Esophagus squamous epithelium (tissue), 5 donors: ENCODE measurements at places on chromosomes 16 and 17. TPM values are rescaled to one million over a fixed set of nuclear protein-coding genes. Genes with fewer than 3 reads are reported as not detected.

- DNase-seq: no peak
Observed at GRCh38 chr16:60541535-60541934, 1494.7 kb downstream of the CDH8 start.

GRCh38 chr17:2023692-2024571, 1.2 kb downstream of the RTN4RL1 start:
- no peak for DNase-seq

KRT40 gene
- total RNA-seq: not detected

RND2 gene
- 0.30 TPM for total RNA-seq

DNA sequence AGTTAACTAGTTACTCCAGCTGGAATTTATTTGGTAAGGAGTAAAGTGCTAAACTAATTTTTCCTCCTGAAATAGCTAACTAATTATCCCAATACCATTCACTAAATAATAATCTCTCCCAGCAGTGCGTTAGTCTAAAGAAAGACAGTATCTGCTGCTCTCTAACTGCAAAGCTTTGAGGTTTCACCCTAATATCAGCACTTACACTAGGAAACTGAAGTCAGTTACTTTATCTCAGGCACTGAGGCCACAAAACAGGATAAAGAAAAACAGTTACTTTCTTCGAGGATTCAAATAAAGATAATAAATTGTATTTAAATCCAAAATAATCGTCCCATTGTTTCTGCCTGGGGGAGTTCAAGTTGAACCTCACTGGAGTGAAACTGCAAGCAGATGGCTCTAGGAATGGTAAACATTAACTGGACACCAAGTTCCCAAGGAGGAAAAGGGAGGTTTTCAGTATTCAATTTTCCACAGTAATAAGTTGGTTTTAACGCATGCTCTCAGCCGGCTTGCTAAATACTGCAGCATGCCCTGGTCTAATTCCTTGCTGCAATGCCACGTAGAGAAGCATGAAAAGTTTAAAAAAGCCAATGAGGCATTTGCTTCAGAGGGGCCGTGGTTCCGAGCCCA, 20.0 kb upstream of the FOXJ1 start:
- DNase-seq: no peak

GRCh38 chr16:58582133-58582532, 47.5 kb downstream of the CNOT1 start:
- no peak for DNase-seq

TMEM92 gene
- 0.76 TPM for total RNA-seq

DNA sequence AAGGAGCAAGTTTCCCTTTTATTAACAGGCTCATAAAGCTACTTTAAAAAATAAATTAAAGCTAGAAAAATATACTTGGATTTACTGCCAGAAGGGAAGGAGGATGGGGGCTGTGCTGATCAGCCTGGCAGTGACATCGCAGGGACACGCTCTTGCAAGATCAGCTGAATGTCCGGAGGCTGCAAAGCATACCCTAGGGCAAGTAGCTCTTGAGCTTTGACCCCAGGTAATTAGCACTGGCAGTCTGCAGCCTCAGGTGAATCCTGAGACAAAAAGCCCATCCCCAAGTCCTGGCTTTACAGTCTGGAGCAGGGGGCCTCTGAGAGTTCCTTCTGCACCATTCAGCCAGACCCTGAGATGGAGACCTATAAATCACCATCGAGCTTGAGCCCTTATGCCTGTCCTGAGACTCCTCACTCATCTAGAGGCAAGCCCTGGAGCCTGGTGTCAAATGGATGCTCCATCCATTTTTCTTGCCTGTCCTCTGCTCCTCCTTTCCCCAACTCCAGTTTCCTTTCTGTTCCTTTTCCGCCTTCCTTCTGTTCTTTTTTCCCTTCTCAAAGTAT, 131.7 kb downstream of the TMEM114 start:
- DNase-seq: no peak

DNA sequence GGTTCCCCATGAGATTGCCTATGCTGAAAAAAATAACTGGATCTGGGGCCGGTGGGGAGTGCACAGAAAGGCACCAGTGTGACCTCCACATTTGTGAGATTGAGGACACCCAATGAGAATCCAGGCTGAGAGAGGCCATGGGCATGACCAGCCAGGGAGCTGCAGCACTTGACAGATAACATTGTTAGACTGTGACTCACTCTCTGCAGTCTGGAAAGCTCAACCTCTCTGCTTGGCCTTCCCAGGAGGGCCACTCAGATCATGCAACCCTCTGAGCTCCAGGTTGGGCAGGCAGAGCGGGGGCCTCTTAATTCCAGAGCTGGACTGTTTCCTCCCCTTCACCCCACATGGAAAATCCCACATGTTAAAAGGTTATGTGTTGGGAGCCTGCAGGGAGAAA, 30.1 kb downstream of the FZD2 start:
- DNase-seq: no peak

SULT1A2 gene
- 0.26 TPM for total RNA-seq

GCGR gene
- total RNA-seq: not detected

RAMP2 gene
- total RNA-seq: 11.8 TPM

GRCh38 chr16:69620573-69620972, 54.8 kb downstream of the NFAT5 start:
- DNase-seq: no peak

- DNase-seq: no peak
Observed at GRCh38 chr17:38879878-38880665, 10.2 kb downstream of the LASP1 start.

GRCh38 chr16:10995565-10995964, 51.2 kb downstream of the CLEC16A start:
- DNase-seq: no peak

DNA sequence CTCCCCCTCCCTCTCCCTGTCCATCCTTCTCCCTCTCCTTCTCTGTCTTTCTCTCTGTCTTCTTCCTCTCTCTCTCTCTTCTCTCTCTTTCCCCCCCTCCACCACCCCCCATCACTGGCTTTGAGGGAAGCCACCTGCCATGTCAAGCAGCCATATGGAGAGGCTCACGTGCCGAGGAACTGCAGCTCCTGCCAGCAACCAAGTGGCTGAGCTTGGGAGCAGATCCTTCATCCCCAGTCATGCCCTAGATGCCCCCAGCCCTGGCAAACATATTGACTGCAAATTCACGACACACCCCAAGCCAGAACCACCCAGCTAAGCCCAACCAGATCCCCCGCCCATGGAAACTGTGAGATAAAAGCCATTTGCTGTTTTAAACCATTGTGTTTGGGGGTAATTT, 40.9 kb upstream of the RBFOX3 start:
- DNase-seq: no peak

SSH2 gene
- 10.8 TPM for total RNA-seq

- DNase-seq: no peak
Observed at GRCh38 chr17:17603178-17603894, 11.8 kb upstream of the PEMT start.

GRCh38 chr17:81244358-81245023, 5.4 kb downstream of the NDUFAF8 start:
- no peak for DNase-seq

SLC52A1 gene
- 0.26 TPM for total RNA-seq
